ENCODE measurements at places on chromosomes 11 and 22.

- DNase-seq, result no peak
Measured at GRCh38 chr11:118524757-118525470, 2.4 kb upstream of the TTC36 start.

DNA sequence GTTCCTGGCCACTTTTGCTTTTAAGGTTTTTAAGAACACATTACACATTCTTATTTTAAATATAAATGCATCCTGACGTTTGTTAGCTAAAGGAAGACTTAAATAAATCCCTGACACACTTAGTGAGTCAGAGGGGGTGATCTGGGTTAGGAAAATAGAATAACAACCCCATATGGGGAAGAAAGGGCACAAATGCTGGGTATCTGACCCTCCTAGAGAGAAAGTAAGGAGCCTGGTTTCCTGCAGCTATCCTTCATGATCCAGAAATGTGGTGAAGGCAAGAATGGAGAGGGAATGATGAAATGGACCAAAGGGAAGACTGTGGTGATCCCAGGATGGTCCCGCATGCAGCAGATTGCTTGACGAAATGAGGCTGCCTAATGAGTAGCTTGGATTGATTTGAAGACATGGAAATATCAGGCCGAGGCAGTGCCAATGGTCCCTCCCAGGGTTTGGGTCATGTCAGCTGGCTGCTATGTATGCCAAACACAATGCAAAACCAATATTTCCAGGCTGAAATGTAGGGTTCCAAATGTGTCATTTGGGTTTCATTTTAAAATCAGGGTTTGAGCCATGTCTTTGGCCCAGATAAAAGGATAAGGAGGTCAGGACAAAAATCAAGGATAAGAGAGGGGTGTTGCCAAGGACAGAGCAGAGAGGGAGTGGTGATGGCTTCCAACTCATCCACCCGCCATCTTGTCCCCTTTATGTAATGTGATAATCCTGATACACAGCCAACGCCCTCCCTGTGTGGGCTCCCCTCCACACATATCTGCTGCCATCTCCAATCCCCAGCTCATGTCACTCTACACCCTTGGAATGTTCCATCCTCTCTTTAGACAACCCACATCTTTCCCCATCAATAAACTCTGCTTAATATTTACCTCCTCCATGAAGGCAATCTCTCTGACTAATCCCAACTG lies 135.1 kb upstream of the PITPNB start:
- DNase-seq, result peak; percentile 58

GRCh38 chr11:75384438-75385080 lies 14.8 kb upstream of the RPS3 start:
- peak; percentile 67 for DNase-seq

DNA sequence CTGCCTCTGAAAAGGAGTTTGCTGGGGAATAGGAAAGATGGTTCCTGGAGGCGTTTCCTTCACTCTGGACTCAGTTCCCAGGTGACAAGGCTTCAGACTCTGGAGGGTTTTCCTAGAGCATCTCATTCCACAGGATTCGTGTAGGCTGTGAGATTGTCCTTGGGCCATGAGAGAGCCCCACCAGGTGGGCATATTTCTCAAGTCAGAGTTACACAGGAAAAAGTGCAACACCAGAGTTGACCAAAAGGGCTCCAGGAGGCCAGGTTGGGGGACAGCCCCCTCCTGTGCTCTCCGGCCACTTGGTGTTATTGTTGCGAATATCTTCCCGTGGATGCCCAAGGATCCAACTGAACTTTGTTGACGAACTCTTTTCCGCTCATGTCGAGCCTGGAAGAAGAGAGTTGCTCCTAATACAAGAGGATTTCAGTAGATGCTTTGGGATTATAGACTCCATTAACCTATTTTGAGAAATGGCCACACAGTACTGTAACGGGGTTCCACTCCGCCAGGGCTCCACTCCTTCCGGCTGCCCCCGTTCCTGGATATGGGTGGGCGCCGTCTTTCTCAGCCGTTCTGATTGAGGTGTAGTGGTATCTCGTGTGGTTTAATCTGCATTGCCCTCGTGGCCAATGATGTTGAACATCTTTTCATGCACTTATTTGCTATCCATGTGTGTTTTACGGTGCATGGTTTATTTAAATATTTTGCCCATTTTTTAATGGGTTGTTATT lies 580.3 kb downstream of the BRD1 start:
- no peak for DNase-seq

GRCh38 chr22:43256569-43256968 lies 69.6 kb upstream of the TTLL12 start:
- no peak for DNase-seq

DNA sequence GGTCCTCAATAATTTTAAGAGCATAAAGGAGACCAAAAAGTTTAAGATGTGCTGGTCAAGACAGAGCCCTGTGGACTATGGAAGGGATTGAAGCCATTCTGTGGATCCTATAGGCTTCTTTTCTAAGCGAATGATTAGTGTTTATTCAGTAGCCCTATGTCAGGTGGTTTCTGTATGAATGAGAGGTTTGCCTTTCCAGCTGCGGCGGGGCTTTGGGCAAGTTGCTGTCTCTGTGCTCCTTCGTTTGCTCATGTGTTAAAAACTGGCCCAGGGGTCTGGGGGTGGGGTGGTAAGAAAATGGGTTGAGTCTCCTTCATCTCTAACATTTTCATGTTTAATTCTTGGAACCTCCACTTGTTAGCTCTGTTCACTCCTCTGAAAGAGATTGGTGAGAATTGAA lies 105.3 kb downstream of the PTPRJ start:
- no peak for DNase-seq

DNA sequence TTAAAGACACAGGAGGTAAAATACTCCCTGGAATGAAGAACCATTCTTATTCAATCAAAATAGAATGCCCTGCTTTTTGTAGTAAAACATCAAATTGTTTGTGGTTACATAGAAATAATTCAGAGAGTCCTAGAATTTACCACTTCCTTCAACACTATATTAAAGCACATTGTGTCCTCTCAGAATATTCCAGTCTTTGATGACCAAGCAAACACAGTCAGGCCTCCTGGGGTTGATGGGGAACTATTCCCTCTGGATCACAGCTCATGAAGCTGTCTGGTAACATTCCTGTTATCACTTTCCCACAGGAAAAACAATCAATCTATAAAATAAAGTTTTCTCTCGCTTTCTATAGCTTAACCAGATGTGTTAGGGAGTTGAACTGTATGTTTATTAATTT lies 389.3 kb downstream of the KCNA4 start:
- DNase-seq, result no peak

DNA sequence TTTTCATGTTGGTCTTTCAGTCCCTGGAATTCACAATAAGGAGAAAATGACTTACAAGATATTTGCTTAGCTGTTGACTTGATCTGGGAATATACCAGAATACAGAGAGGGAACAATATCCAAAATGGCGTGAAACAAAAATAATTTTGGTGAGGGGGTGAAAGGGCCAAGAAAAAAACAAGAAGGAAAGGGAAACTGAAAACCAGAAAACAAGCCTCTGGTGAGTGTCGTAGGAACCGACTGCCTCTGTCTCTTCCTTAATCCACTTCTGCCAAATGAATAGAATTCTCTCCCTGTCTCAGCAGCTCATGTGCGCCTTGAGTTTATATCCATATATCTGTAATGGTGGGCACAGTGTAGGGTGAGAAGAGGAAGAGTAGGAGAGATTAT lies 367.6 kb downstream of the ETS1 start:
- DNase-seq, result no peak

DNA sequence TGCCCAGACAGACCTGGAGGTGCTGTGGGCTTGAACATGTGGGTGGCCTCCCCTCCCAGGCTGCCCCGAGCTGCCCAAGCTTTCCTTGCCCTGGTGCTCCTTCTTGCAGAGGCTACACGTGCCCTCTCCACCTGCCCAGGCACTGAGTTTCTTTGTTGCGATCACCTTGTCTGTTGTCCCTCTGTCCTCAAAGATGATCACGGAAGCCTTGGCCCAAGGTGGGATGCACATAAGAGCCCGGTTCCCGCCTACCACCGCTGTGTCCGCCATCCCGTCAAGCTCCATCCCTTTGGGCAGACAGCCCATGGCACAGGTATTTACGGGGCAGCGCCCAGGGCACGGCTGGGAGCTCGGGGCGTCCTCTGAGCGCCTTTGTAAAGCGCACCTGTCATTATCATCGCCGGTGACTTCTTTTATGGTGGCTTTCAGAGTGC lies 67.5 kb downstream of the MED15 start:
- no peak for DNase-seq

- DNase-seq, result peak; percentile 59
Measured at GRCh38 chr11:68146704-68147474, 25.7 kb upstream of the CHKA start.

- peak; percentile 43 for DNase-seq
Measured at GRCh38 chr22:31861226-31861840, 83.0 kb upstream of the YWHAH start.

GRCh38 chr11:64337538-64338249 lies 2.3 kb upstream of the CCDC88B start:
- no peak for DNase-seq

- DNase-seq, result no peak
Measured at GRCh38 chr11:75194147-75194546, 43.2 kb downstream of the SLCO2B1 start.

DNA sequence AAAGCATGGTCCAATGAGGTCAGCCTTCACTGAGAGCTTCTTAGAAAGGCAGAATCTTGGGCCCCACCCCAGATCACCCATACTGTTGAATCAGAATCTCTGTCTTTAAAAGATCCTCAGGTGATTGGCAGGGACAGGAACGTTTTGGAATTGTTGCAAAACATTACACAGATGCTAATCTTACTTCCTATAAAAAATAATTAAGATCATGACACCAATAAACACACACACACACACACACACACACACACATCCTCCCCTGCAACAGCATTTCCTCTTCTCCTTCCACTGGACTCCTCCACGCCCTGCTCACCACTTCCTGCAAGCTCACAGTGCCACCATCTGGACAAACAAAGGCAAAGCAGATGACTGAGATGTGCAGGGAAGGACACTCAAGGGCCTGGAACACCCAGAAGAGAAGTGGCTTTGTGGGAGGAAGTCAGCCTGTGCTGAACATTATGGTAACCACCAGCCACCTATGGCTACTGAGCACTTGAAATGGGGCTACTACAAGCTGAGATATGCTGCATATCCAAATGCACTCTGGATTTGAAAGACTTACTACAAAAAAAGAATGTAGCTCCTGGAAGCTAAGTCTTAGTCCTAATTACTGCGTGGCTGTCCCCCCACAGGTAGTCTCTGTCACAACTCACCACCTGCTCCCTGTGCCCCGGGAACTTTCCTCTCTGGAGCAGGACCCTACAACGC lies 65.6 kb downstream of the BTG4 start:
- DNase-seq, result peak; percentile 91

- DNase-seq, result no peak
Measured at GRCh38 chr11:117716521-117717440, 80.2 kb downstream of the DSCAML1 start.

- DNase-seq, result no peak
Measured at GRCh38 chr11:116916886-116917285, 79.5 kb upstream of the APOA1 start.

DNA sequence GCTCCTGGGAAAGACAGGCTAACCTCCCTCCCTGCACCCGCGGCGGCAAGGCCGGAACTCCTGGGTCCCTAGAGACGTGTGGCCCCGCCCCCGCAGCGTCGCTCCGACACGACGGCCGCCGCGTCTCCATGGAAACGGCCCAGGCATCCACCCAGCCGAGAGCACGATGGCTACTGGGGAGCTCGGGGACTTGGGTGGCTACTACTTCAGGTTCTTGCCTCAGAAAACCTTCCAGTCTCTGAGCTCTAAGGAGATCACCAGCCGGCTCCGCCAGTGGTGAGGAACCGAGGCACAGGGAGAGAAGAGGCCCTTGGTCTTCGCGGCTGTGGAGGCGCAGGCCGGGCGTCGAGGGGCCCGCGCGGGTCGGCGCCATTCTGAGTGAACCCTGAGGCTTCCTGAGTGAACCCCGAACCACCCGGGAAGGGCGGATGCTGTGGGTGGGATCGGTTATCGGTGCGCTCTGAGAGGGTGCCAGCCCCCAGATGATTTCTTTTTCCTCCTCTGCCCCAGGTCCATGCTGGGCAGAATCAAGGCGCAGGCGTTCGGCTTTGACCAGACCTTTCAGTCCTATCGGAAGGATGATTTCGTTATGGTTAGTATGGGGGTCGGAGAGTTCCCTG lies at the start of gene CFAP300:
CFAP300 (plus strand) TSS at position 133 of the 620 bp plus-strand sequence; CDS start at position 167, 34 bp downstream.
- DNase-seq, result peak; percentile 81

DNA sequence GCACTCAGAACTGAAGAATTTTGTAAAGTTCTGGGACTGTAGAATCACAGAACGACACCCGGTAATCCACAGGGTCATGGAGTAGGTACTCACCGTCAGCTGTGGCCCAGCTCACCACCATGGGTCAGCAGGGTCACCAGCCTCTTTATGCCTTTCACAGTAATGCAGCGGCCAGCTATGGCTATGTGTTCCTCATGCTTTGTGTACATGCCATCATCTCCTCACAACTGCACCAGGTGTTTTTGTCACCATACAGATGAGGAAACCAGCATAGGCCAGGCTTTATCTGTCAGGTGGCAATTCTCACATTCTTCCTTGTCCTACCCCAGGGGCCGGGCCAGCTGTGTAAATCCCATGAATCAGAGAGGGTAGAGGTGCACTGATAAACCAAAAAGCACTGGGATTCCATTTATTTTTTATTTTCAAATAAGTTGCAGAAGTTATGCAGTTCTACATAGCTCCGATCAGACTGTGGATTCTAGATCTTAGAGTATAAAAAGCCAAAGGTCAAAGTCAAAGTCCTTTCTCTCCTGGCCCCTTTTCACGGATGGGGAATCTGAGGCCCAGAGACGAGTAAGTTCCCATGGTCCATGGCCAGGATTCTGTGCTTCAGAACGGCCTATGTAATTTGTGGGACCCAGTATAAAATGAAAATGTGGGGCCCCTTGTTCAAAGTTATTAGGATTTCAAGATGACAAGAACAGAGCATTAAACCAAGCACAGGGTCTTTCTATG lies 17.5 kb downstream of the TSKU start:
- no peak for DNase-seq

DNA sequence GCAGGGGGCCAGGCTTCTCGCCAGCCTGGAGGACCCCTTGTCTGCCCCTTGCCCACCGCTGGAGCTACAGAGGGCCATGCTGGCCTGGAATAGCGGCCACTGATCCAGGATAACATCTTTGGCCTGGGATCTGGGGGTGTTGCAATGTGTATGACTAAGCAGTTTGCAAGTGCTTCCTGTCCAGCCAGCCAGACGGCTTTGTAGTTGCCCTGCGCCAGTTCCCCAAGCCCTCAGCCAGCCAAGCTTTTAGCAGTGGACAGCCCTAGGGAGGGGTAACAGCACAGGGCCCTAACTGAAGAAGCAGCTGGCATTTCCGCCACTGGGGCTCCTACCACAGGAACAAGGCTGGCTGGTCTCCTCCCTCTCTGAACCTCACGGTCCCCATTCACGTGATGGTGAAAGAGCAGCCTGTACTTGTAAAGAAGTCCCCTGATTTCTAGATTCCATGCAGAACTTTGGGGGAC lies 32.1 kb downstream of the UQCR10 start:
- DNase-seq, result peak; percentile 98

GRCh38 chr11:78216571-78217287 lies 28.0 kb downstream of the USP35 start:
- DNase-seq, result peak; percentile 19

GRCh38 chr11:71505001-71505400 lies 22.1 kb upstream of the KRTAP5-7 start:
- no peak for DNase-seq

All from EH (cell line).